ENCODE measurements at places on chromosomes 11 and 22.
A peak's percentile ranks its signal among the peaks of the same experiment; 100 is the strongest.

- DNase-seq = no peak
These were observed 764.8 kb upstream of the FAT3 start for GRCh38 chr11:91459840-91460239.

- peak; percentile 94 for DNase-seq
These were observed 132.0 kb downstream of the ELP4 start for GRCh38 chr11:31641477-31642062.

- DNase-seq = no peak
These were observed 23.6 kb upstream of the MN1 start for GRCh38 chr22:27825174-27825573.

GRCh38 chr11:68128682-68129327 lies 7.6 kb upstream of the CHKA start:
- peak; percentile 56 for DNase-seq

DNA sequence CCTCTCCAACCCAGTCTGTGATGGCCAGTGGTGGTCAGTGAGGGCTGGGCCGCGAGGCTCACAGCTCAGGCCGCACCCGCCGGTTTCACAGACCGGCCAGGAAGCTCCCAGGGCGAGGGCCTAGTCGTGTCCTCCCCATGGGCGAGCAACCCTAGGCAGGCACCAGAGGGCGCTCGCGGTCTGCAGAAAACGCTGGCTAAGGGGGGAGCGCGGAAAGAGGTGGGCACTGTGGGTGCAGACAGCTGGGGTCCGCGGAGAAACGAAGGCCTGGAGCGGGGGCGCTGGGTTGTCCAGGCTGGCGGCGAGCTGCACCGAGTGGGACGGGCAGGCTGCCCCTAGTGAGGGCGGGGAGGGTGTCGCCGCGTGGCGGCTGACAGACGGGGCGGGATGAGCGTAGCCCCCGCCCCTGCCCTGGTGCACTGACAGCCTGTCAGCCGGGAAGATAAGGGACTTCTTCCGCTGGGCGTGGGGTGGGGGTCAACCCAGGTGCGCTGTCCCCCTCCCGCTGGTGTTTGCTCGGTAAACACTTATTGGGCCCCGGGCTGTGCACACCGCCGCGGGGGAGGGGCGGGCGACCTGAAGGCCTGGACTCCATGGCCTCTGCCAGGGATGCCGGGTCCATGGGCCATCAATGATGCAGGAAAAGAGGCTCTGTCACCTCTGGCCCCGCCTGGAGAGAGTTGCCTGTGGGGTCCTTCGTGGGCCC lies 7.5 kb downstream of the GP1BB start:
- peak; percentile 79 for DNase-seq

GRCh38 chr11:9052316-9052715 lies 39.1 kb downstream of the SCUBE2 start:
- no peak for DNase-seq

DNA sequence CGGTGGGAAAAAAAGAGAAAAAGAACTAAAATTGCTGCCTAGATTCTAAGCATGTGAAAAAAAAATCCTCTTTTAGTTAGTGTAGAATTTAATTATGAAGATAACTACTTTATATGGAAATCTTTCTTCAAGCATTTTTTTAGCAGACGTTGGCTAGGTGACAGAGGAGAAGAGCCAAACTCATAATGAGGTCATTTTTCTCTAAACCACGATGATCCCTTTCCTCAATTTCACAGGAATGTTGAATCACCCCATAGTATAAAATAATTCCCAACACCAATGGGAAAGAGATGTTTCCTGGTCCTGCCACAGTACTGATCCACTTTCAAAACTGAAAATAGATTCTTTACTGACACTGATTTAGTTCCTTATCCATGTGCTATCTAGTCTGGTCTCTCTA lies 319.8 kb downstream of the DLG2 start:
- no peak for DNase-seq

Measured in NCI-H82 (cell line).